Chondrocyte (in vitro differentiated cells): ENCODE measurements at places on chromosomes 6 and 20. TPM values are rescaled to one million over a fixed set of nuclear protein-coding genes. Genes with fewer than 3 reads are reported as not detected.

DNA sequence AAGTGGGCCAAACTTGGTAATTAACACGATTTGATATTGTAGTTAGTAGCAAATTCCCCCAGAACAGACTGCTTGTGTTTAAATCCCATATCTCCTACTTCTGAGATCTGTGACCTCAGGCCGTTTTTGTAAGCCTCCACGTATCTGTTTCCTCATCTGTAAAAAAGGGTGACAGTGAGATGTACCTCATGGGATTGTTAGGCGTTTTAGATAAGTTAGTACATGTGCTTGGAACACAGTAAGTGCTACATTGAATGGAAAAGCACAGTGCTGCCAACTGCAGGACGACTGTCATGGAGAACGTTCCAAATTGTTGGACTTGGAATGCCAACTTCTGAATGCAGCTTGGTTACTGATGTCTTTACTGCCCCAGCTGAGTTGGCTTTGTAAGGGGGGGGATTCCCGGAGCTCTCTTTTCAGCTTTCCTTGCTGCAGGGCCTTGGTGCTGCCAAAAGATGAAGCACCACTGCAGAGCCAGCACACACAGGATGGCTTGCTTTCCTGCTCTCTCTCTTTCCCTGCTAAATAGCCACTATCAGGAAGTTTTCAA lies 108.6 kb downstream of the OPN5 start:
- no peak for DNase-seq

DNA sequence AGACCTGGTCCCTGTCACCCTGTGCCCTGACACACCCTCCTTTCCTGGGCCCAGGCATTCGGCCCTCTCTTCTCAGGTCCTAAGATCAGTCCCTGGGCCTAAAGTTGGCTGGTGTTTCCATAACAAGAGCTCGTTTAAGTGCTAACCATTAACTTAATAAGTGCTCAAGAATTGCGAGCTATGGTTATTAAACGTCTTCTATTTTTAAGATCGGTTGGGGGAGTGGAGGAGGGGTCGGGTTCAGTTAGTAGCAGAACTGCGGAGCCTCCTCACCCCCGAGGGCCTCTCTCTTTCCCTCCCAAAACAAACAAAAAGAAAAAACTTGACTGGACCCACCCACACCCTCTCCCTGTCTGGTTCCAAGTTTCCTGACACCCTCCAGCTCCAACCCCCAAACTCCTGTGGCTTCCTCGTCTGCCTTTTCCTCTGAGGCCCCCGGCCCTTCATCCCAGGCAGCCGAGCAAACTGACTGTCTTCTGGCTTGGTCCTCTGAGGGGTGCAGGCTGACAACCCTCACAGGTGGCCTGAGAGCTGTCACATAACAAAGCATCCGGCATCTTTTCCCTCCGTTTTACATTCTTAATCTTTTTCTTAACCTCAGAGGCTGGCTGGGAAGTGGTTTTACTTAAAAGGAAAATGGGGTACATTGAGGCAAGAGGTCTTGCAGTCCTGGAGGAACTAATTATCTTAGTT lies 2.0 kb downstream of the STK35 start:
- no peak for DNase-seq

DNA sequence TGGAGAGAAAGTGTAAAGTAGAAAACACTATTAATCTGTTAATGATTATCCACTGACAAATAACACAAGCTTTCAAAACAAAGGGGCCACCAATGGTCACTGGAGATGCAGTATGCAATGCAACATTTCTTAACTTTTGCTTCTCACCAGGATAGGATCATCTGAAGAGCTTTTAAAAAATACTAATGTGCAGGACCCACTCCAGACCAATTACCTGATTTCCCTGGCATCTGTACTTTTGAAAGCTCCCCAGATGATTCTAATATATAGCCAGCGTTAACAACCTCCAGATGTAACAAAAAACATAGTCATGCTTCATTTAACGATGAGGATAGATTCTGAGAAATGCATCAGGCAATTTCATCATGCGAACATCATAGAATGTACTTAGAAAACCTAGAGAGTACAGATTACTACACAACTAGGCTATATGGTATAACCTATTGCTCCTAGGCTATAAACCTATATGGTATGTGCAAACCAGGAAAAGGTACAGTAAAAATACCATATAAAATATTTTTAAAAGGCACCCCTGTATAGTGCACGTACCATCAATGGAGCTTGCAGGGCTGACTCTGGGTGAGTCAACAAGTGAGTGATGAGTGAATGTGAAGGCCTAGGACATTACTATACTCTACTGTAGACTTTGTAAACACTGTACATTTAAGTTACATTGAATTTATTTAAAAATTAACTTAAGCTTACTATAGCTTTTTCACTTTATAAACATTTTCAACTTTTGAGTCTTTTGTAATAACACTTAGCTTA lies 69.2 kb downstream of the ATG5 start:
- DNase-seq = no peak

DNA sequence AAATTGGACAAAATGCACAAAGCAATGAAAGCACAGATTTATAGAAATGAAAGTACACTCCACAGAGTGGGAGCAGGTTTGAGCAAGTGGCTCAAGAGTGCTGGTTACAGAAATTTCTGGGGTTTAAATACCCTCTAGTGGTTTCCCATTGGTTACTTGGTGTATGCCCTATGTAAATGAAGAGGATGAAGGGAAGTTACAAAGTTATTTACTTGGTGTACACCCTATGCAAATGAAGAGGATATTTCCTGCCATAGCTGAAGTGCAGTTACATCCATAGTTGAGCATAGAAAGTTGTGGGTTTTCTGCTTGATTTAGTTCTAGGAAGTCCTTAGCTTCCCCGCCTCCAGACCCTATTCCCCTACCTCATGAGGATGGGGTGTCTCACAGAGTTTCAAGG lies 22.7 kb downstream of the BCAS1 start:
- no peak for DNase-seq

GRCh38 chr6:140059947-140060346 lies 685.5 kb upstream of the CITED2 start:
- DNase-seq = no peak

GRCh38 chr6:159633196-159633595 lies 59.8 kb downstream of the SOD2 start:
- DNase-seq = no peak

DNA sequence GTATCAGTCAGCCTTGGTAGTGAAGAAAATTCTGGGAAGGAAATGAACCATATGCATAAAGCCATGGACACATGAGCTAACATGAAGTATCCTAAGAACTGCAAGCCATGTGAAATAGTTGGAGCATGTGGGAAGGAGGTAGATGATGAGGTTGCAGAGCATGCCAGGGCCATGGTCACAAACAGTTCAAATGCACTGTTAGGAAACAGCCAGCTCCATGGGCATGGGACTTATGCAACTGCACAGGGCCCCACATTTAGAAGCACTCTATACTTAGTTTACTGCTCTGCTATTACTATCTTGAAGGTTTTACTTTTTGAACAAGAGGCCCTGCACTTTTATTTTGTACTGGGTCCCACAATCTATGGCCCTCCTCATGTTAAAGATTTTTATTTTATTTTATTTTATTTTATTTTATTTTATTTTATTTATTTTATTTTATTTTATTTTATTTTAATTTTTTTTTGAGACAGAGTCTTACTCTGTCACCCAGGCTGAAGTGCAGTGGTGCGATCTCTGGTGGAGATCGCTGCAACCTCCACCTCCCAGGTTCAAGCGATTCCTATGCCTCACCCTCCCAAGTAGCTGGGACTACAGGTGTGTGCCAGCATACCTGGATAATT lies 169.1 kb downstream of the IBTK start:
- DNase-seq = no peak

GRCh38 chr20:36573798-36574365 lies 485 bp downstream of the TGIF2 start:
- DNase-seq = no peak

DNA sequence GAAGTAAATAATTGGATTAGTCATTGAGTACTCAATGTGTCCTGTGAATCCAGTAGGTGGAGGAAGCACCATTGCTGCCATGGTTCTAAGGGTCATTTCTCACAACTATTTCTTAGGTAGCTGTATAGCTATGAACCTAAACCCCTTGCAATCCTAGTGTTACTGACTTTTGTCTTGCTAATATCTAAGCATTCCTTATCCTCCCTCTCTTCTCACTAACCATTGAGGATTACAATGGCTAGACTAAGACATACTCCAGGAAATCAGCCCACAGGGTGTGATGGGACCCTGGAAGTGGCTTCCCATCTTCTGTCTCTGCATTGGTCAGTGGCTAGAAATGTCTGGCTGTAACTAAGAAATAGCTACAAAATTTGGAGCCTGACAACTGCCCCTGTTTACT lies 27.3 kb upstream of the FOXA2 start:
- no peak for DNase-seq

GRCh38 chr20:32586291-32586690 lies 1.2 kb upstream of the NOL4L start:
- DNase-seq = no peak

- DNase-seq = no peak
Measured at GRCh38 chr6:118528129-118528528, 20.0 kb upstream of the PLN start.

- DNase-seq = no peak
Measured at GRCh38 chr6:33732817-33733708, 13.6 kb downstream of the IP6K3 start.

- DNase-seq = no peak
Measured at GRCh38 chr6:151052021-151052646, 186.6 kb downstream of the MTHFD1L start.

DNA sequence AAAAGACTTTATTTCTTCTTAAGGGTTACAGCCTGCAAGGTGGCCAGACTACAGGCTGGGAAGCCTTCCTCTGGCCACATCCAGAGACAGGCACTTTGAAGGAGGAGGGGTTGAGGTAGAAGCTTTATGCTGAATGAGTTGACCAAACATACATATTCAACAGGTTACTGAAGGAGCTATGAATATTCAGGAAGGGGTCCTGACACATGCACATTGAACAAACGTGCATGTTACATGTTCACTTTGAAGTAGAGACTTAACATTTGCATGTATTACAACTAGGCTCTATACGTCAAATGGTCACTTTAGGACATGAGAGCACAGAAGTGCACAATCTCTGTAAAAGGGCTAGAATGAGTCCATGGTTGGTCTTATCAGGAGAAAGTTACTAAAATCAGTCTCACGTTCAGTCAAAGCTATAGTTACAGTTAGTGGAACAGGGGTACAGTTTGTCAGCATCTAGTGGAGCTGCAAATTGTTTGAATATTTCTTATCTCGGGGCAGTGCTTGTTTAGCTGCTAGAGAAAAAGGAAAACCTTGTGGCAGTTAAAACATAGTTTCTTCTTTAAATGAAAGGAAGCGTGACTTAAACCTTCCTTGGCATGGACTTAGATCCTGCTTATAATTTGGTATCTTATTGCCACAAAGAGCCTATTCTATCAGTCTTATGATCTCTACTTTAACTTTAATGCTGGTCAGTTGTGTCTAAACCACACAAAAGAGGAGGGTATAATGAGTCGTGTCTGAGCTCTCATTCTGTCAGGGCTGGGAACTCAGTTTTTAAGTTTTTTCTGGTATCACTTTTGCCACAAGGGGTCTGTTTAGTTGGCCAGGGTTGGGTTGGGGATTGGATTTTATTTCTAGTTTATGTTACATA lies 4.6 kb upstream of the ZSCAN9 start:
- DNase-seq = no peak

- DNase-seq = no peak
Measured at GRCh38 chr6:153781306-153781705, 257.7 kb upstream of the OPRM1 start.

DNA sequence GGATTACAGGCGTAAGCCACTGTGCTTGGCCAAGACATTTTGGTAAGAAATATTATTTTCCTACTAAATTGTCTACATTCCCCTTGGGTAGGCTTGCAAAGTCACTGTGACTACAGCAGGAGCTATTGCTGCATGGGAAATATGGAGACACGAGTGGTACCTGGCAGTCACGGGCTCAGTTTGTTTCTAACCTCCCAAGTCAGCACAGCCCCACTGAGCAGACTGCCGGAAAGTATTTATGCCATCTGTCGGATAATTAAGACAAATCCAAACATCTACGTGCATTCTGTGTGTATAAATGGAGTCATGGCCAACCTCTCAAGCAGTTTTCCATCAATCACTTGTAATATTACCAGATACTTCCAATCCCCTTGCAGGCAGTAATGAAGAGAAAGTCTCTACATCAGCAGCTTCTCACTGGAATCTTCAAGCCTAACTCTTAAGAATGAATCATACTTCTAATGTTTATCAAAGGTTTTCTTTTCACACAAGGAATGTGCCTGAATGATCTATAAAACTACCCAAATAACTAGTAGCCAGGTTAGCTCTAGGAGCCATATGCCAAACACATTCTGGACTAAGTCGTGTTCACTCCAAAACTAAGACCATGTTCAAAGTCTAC lies 20.1 kb downstream of the PSMB1 start:
- DNase-seq = no peak

DNA sequence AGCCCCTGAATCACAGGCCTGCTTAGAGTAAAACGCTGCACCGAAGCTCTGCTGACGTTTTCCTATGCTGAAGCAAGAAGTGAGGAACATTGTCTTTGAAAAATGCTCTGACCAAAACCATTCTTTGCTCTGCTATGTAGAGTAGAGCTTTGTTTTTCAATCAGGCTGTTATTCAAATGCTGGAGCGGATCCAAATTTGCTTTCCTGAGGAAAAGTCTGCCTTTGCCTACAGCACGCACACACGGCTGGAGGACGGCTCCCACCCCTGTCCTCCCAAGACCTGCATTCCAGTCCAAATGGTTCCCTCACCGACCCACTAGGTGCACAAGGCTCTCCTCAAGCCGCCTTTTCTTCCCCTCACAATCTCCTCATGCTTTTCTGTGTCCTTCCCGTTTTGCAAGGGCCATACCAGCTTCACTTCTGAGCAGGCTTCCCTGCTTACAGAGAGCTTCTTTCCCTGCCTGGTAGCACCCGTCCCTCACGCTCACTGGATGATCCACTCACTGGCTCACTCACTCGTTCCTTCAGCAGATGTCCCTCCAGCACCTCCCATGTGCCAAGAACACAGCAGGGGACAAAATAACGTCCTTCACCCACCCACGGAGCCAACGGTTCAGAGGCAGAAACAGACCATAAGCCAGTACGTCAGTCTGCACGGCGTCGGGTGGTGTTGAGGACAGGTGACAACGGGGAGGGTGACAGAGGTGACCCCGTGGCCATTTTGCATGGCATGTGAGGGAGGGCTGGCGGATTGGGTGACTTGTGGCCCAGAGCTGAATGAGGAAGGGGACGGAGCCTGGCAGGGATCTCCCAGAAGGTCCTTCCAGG lies 137.9 kb upstream of the NEDD9 start:
- no peak for DNase-seq

GRCh38 chr6:7135755-7136154 lies 28.0 kb downstream of the RREB1 start:
- DNase-seq = no peak

DNA sequence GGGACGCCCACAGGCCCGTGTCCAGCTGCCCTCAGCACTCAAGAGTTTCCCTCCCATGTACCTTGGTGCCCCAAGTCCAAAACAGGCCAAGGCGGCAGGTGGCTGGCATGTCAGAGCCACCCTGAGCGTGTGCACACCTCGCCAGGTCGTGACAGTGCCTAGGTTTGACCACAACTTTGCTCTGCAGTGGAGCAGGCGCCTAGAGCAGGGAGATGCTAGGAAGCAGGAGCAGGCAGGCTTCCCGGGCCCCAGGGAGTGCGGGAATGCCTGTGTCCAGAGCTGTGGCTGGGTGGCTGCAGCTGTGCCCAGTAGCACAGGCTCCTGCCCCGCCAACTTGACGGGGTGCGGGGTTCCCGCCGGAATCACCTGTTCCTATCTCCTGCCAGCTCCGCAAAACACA lies 380.8 kb upstream of the IMPG1 start:
- DNase-seq = peak; percentile 87

The TFAP2A gene
- total RNA-seq = 0.74 to 26.6 TPM (median 1.4 TPM) in 3 replicates

The CLVS2 gene
- total RNA-seq = not detected in 3 replicates

The EYA2 gene
- 0.23 to 0.32 TPM in 2 of 3 replicates, not detected in the other for total RNA-seq

The MOCS1 gene
- total RNA-seq = 13.3 to 36.6 TPM (median 35.2 TPM) in 3 replicates

The HELZ2 gene
- 13.6 to 18.1 TPM (median 14.9 TPM) in 3 replicates for total RNA-seq

The ABCF1 gene
- total RNA-seq = 51.9 to 66.1 TPM (median 53.0 TPM) in 3 replicates
